A549 treated with DMSO at 1 μM for 4 hours (cell line): ENCODE measurements at places on chromosomes 3 and 15. TPM values are rescaled to one million over a fixed set of nuclear protein-coding genes. Genes with fewer than 3 reads are reported as not detected.

Gene IGF2BP2
- total RNA-seq: 8.0 to 12.1 TPM (median 10.3 TPM) in 5 replicates

Gene CNTN3
- total RNA-seq: not detected in 5 replicates

Gene RTP1
- not detected in 5 replicates for total RNA-seq

Gene MINAR1
- 0.42 to 0.71 TPM (median 0.64 TPM) in 5 replicates for total RNA-seq

Gene MYO1E
- 137 to 332 TPM (median 241 TPM) in 5 replicates for total RNA-seq

Gene AMOTL2
- 43.8 to 45.0 TPM (median 44.7 TPM) in 5 replicates for total RNA-seq

Gene AADACL2
- not detected in 5 replicates for total RNA-seq

Gene RASGRP1
- total RNA-seq: 0.30 to 0.57 TPM (median 0.37 TPM) in 5 replicates

Gene ACAN
- 0.15 to 0.28 TPM (median 0.21 TPM) in 5 replicates for total RNA-seq

Gene CYP8B1
- not detected in 5 replicates for total RNA-seq

Gene TMEM158
- total RNA-seq: 15.8 to 30.6 TPM (median 22.0 TPM) in 5 replicates

Gene DHX30
- total RNA-seq: 44.0 to 50.0 TPM (median 48.0 TPM) in 5 replicates

Gene GNAT1
- 0.09 TPM in 1 of 5 replicates, not detected in the others for total RNA-seq

Gene HTR3D
- total RNA-seq: not detected in 5 replicates

Gene MAP2K1
- total RNA-seq: 66.9 to 114 TPM (median 103 TPM) in 5 replicates

Gene ZCWPW2
- total RNA-seq: 0.08 to 0.15 TPM in 2 of 5 replicates, not detected in the others

Gene NUP210
- total RNA-seq: 33.4 to 43.7 TPM (median 38.7 TPM) in 5 replicates

Gene NRROS
- 0.04 TPM in 1 of 5 replicates, not detected in the others for total RNA-seq

Gene HIGD2B
- total RNA-seq: 0.09 TPM in 1 of 5 replicates, not detected in the others

Gene ROPN1
- total RNA-seq: not detected in 5 replicates

Gene MOBP
- total RNA-seq: 0.02 to 0.28 TPM (median 0.07 TPM) in 3 of 5 replicates, not detected in the others

Gene GUCA1C
- total RNA-seq: not detected in 5 replicates
